T-helper 2 cell (primary cell): ENCODE measurements at places on chromosomes 3 and 15.

GRCh38 chr3:162400697-162401096 lies 904.1 kb downstream of the OTOL1 start:
- no peak for DNase-seq

DNA sequence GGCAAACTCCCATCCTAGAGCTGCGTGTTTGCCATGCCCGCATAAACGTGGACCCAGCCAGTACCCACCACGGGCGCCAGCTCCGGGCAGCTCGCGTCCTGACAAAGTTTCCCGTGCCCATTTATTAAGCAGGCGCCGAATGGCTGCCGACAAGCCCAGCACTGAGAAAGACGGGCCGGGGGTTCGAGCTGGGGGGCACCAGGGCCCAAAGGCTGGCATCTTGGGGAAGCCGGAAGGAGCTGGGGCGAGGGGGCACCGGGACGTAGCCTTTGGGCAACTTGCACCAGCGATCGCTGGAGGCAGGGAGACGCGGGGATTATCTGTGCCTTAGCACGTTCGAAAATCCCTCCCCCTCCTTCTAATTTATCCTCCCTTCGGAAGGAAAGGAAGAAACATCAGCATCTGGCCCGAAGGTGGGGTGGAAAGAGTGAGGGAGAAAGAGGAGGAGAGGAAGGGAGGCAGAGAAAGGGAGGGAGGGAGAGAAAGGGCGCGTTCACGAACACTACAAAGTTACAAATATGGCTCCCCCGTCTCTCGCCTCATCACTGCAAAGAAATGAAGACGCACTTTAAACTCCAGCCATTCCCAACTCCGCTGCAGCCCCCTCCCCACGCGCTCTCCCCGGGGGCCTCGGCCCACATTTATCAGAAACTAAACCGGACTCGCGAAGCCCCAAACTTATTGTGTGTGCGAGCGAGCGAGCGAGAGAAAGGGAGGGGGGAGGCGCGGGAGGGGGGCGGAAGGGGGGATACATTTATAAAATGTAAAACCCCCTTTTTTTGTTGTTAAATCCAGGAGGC lies 1.0 kb downstream of the ANP32A start:
- no peak for DNase-seq

GRCh38 chr15:89828281-89829145 lies 13.9 kb upstream of the ANPEP start:
- no peak for DNase-seq

DNA sequence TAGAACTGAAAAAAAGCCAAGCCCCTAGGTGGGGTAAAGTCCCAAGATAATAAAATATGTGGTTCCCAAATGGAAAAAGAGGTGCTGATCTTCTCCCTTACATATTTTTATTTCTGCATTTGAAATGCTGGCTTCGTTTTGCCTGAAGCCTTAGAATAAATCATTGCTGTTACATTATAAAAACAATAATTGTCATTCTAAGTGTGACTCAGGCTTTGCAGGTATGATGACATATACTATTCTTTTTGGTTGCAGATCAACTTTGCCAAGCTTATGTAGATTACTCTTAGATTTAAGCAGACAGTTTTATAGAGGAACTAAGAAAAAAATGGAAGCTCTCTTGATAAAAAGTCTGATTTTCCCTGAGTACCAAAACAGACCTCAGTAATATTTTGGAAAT lies 7.5 kb downstream of the IDH3A start:
- DNase-seq = no peak

DNA sequence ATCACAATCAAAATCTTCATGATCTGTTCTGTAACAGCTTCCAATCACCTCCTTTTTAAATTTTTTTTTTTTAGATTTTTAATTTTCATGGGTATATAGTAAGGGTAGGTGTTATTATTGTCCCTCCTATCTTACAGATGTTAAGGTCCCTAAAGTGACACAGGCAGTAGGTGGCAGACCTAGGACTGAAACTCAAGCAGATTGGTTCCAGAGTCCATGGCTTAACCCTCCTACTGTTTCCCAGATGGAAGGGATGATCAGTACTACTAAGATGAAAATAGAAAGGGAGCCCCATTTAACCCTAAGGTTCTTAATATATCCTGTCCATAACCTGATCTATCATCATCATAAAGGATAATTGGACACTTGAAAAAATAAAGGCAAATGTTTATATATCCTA lies 57.1 kb downstream of the CHAC1 start:
- DNase-seq = no peak

DNA sequence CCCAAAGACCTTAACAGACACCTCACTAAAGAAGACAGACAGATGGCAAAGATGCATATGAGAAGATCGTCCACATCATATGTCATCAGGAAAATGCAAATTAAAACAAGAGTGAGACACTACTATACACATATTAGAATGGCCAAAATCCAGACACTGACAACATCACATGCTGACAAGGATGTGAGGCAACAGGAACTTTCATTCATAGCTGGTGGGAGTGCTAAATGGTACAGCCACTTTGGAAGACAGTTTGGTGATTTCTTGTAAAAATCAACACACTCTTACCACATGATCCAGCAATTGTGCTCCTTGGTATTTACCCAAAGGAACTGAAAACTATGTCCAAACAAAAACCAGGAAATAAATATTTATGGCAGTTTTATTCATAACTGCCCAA lies 17.6 kb downstream of the CHDH start:
- no peak for DNase-seq

GRCh38 chr15:64894395-64895056 lies 17.2 kb upstream of the ANKDD1A start:
- peak; percentile 60 for DNase-seq

DNA sequence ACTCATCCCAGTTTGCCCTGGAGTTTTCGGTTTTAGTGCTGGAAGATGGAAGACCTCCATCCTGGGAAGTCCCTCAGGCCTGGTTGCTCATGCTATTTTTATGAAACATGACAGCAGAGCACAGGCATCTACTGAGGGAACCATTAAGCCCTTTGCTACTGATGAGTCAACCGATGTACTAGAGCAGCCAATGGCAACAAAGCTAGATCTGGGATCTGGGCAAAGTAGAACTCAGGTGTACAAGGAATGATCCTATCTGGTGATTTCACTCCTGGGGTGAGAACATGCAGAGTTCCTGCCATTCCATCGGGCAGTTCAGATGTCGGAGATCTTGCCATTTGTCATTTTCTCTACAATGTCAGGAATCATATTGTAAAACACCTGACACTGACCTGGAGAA lies 166.2 kb upstream of the NSMCE3 start:
- DNase-seq = no peak

DNA sequence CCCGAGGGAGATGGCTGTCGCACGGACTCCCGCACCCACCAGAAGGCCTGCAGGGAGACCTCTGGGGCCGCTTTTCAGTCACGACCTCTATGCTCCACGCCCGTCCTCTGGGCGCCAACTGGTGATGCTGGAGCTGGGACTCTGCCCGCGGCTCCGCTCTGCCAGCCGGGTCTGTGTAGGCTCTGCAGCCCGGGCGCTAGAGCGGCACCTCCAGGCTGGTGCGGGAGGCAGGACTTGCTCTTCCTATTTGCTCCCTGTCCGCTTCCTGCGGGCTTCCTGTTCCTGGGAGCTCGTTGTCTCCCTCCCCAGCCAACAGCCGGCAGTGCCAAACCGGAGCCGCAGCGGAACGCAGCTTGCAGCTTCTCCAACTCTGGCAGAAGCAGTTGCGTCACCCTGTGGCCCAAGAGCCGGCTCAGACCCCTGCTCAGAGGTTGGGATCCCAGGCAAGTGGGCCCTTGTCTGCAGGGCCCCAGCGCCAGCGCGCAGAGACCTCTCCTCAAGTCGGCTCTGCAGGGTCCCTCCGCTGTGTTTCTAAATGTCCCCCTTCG lies 285.9 kb downstream of the XXYLT1 start:
- no peak for DNase-seq

DNA sequence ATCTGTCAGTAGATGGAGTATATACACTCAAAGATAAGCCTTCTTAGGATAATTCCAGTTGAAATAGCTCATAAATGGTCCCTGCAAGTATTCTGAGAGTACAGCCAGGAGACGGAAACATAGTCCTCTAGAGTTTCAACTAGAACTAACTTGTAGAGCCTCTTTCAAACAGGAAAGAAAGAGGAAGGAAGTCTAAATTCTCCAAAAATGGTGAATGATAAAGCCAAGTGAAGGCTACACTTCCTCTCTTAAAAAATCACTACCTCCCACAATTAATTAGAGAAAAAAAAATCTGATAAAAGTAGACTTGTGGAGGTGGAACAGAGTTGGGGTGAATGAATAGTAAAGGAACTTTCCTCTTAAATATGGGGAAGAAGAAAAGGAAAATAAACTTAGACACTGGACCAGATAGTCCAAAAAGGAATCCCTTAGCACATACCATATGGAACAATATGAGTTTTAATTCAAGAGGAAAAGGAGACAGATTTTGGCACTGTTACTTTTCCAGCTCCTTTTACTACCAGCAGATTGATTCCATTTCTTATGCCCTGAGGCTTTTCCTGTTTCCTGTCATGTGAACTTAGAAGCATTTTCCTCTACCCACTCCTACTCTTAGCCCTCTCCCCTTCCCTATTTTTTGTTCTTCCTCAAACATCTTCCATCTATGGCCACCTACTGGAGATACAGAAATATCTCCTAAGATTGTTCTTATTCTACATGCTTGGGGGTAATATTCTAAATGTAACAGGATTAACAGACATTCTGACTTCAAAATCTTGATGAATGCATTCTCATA lies 207.6 kb downstream of the CHST2 start:
- DNase-seq = no peak

GRCh38 chr3:10248184-10248983 lies at the start of gene TATDN2:
Gene TATDN2 (plus strand): TSS chr3:10248459. CDS start chr3:10249201, 742 bp downstream.
- peak; percentile 99 for DNase-seq

GRCh38 chr3:49712631-49713317 lies 6.7 kb downstream of the AMIGO3 start:
- DNase-seq = no peak

DNA sequence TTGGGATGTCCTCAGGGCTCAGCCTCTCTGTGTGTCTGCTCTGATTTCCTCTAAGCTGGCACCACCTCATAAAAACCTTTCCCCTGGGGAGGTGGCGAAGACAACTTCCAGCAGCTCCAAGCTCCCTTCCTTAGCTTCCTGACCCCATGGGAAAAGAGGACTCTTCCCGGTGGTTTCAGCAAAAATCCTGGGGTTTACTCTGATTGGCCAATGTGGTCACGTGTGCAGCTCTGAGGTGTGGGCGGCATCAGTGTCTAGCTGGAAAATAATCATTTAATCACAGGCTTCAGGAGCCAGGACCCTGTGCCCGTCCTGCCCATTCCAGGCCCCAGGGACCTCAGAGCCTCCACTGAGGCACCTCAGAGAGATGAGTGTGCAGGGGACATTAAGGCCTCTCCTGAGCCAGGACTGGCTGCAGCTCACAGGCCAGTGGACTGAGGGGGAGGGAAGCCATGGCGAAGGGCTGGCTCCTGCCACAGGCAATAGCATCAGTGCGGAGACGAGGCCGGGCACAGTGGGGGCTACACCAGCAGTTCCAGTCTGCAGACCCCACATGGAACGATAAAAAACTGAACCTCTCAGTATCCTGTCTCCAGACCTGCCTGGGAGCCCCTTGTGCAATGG lies 104.1 kb downstream of the TPRA1 start:
- no peak for DNase-seq

DNA sequence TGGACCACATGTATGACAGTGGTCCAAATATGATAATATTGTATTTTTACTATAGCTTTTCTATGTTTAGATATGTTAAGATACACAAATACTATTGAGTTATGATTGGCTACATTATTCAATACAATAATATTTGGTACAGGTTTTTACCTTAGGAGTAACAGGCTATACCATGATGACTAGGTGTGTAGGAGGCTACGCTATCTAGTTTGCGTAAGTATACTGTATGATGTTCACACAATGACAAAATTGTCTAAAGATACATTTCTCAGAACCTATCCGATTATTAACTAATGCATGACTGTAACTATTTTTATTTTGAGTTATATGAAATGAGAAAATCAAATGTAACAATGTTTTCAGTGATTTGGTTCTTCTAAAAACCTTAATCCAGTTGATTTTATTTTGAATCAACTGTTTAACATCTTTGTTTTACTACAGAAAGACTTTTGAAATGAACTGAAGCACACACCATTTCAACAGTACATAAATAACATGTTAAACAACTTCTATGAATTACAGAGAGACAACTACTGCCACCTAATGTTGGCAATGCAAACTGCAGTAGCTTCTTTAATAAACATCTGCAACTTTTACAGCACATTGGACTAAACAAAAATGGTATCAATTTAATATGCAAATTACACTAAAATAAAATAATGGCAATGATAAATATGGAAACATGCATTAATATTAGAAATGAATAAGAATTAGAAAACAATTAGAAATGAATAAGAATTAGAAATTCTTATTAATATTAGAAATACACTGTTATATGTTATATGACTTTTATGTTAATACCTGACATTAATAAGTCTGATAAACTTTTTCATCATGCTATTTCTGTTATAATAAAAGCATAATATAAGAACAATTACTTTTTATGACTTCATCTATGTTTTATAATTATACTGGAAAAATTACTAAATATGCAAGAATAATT lies 255.7 kb downstream of the MBNL1 start:
- no peak for DNase-seq

DNA sequence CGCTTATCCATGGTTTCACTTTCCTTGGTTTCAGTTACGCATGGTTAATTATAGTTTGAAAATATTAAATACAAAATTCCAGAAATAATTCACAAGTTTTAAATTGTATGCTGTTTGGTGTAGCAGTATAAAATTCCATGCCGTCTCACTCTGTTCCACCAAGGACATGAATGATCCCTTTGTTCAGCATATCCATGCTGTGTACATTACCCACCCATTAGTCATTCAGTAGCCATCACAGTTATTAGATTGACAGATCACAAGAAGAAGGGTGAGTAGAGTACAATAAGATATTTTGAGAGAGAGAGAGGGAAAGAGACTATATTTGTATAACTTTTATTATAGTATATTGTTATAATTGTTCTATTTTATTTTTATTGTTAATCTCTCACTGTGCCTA lies 535.5 kb downstream of the SQOR start:
- DNase-seq = no peak

DNA sequence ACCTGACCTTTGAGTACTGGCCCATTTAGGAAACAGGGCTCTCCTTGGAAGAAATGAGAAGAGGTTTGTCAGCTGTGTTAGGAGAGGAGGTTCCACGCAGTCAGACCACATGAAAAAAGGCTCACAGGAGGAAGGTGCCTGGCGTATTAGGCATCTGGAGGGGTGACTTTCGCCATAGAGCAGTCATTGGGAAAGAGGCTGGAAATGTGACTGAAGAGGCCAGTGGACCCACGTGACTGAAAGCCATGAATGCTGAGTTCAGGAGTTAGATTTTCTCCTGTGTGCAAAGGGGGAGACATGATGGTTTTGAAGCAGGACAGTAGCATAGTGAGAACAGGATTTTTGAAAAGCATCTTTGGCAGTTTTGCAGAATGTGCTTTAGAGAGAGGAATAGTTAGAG lies 29.7 kb upstream of the RNF7 start:
- DNase-seq = no peak

GRCh38 chr3:4475804-4476203 lies 8.7 kb upstream of the SUMF1 start:
- DNase-seq = no peak

DNA sequence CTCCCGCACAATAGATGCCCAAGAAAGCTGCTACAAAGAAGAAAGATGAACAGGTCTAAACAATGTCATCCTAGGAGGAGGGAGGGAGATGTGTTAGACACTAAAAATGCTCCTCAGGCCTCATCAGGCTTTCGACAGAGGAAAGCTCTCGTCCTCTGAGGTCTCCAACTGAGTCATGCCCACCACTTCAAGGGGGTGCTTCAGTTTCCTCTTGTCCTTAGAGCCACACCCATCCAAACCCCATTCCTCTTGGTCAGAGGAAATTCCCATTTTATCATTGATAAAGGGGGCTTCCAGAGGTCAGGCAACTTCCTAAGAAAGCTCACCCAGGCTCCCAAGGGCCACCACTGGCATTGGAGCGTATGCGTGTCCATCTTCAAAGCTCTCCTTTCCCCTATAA lies 50.1 kb downstream of the HEG1 start:
- DNase-seq = no peak
